Melanocyte of skin (primary cell): ENCODE measurements at places on chromosomes 13 and 19. TPM values are rescaled to one million over a fixed set of nuclear protein-coding genes. Genes with fewer than 3 reads are reported as not detected.

The OR7A10 gene
- not detected in 2 replicates for total RNA-seq

The LSR gene
- 0.15 and 0.67 TPM in 2 replicates for total RNA-seq

The EDDM13 gene
- not detected in 2 replicates for total RNA-seq

The ALDH16A1 gene
- total RNA-seq = 47.0 and 50.3 TPM in 2 replicates

The EBI3 gene
- total RNA-seq = not detected in 2 replicates

The BRSK1 gene
- total RNA-seq = 0.93 and 2.7 TPM in 2 replicates

The MEDAG gene
- total RNA-seq = 0.67 TPM in 1 of 2 replicates, not detected in the other

The IL11 gene
- total RNA-seq = 0.36 and 1.0 TPM in 2 replicates
